T-helper 2 cell treated with Interferon-gamma antibody and Interleukin-4, amounts not matched to agents 5 μg/mL and 100 μg/mL, for 36 hours (primary cell): ENCODE measurements at places on chromosomes 3 and 15.

- no peak for DNase-seq
Observed at GRCh38 chr3:61933798-61934504, 372.6 kb downstream of the PTPRG start.

GRCh38 chr3:120349855-120350125, 636 bp upstream of the LRRC58 start:
- DNase-seq: no peak

DNA sequence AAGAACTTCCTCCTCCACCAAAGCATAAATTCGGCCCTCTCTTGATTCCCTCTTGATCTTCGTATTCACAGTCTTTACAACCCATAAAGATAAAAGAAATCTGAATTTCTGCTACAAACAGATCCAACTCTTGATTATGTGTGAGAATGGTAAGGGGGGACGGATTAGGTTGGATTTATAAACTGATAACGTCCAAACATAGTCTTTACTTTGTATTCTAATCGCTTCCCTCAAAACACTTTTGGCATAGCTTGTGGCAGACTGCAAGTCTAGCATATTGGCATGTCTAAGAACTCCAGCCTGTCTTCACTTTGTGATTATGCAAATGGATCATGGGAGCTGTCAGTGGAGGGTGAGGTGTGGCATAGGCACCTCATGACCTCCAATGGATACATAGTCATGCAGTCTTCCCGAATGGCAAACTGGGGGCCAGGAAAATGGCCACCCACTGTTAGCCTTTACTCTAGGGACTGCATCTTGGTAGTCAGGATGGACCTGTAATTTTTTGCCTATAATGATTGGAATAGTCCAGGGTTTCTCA, 24.3 kb upstream of the GPR171 start:
- DNase-seq: no peak

DNA sequence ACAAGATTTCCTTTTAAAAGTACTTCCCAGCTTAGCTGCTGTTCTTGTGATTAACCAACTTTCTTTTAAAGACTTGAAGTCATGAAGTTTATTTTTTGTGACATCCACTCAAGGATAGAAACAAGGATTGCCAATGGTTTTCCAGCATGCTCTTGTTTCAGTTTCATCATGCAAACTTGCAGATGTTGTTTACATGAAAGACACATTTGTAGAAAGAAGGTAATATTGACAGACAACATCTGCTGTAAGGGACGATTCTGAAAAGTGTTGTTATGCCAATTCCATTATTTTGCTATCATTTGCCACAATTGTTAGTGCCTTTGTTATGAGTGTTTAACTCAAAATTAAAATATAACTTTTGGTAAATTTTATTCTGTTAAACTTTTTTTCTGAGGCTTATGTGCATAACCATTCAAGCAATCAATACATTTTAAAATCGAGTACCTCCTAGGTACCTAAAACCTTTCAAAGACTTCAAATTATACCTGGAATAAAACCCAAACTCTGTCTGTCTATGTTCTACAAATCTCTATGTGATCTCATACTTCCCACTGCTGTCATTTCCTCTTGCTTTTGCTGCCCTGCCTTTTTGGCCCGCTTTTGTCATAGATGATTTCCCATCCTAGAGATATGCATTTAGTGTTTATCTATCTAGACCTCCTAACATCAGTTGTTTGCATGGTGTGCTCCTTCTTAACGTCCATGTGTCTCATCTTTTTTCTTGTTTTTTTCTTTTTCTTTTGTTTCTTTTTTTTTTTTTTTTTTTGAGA, 630.4 kb downstream of the NR2F2 start:
- DNase-seq: no peak

DNA sequence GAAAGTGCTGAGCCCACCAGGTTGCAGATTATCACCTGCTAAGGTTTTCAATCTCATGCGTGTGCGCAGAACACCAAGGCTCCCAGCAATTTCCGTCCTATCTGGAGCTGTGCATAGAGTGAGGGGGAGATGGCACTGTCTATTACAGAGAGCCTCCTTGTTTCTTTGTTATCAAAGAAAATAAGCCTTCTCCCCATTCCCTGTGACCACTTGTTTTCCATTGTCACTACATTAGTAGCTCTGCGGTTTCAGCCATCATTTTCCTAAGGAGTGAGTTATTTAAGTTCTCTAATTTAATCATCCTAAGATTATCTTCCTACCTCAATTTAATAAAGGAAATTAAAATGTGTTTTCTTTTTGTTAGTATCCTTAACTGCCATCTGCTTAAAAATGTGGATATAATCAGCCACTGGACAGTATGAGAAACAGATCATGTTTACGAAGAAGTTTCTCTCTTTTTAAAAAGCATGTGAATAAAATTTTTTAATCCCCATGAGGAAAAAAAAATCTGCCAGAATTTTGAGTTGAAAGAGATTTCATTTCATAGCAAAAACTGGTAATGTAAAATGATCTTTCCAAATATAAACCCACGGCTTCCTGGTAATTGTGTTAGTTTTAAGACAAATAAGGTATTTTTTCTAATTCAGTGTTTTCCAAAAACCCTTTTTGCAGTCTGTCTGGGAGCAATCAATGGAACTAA, 172.3 kb upstream of the UBE2E1 start:
- DNase-seq: no peak

- DNase-seq: no peak
Observed at GRCh38 chr3:193640728-193641439, 47.9 kb downstream of the OPA1 start.

DNA sequence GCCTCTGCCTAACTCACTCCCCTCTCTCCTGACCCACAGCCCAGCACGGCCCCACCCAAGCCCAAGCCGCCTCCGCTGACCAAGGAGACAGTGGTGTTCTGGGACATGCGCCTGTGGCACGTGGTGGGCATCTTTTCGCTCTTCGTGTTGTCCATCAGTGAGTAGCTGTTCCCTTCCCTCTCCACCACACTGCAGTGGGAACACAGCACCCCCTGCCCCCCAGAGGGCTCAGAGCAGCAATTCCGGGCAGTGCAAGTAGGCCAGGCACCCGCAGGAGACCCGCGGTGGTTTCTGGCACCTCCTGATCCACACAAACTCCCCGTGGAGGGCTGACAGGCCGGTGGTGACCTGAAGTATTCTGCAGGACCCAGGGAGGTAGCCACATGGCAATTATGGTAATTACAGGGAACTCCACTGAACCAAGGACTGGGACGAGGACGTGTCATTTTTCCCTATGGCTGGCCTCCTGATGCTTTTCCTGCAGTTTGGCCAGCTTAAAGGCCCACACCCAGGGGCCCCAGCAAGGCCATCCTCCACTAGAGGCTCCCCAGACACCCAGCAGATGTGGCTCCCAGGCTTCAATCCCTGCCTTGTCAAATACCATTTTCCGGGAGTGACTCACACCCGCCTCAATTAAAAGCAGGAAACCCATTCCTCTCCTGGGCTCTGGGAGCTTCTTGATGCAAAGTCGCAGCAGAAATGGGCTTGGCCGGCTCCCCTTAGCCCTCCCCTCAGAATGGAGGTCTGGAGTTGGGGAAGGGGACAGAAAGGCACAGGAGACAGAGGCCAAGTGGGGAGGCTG, 4.8 kb downstream of the TMIE start:
- no peak for DNase-seq

DNA sequence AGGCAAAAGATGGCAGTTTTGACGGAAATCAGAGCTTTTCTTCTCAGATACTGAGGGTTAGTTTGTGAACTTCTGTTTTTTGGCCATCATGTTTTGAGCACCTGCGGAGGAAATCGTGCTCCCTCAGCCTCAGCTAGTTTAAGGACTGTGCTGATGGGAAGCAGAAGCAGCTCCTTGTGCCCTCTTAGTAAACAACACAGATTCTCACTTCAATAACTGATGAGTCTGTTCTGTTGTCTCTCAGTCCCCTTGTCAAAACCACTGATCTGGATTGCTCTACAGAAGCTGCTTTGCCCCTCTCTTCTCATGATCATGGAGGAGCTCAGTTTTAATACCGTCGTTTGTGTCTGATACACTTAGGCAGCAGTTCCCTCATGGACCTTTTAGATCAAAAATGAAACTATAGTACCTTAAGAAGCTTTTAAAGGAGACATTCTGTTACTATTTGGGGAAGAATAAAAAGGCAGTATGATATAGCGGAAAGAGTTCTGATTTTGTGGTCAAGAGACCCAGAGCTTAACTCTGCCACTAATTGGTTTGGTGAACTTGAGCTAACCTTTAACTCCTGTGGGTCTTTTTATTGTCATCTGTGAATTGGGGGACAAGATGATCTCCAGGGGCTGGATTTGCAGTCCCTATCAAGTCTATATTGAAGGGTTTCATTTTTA, 152.6 kb downstream of the BBX start:
- DNase-seq: no peak

DNA sequence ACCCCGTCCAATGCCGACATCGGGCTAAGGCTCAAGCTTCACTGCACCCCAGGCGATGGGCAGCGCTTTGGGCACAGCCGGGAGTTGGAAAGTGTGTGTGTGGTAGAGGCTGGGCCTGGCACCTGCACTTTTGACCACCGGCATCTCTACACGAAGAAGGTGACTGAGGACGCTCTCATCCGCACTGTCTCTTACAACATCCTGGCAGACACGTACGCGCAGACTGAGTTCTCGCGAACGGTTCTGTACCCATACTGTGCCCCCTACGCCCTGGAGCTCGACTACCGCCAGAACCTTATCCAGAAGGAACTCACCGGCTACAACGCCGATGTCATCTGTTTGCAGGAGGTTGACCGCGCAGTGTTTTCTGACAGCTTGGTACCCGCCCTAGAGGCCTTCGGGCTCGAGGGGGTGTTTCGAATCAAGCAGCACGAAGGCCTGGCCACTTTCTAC, 1.0 kb downstream of the PDE12 start:
- peak; percentile 40 for DNase-seq

DNA sequence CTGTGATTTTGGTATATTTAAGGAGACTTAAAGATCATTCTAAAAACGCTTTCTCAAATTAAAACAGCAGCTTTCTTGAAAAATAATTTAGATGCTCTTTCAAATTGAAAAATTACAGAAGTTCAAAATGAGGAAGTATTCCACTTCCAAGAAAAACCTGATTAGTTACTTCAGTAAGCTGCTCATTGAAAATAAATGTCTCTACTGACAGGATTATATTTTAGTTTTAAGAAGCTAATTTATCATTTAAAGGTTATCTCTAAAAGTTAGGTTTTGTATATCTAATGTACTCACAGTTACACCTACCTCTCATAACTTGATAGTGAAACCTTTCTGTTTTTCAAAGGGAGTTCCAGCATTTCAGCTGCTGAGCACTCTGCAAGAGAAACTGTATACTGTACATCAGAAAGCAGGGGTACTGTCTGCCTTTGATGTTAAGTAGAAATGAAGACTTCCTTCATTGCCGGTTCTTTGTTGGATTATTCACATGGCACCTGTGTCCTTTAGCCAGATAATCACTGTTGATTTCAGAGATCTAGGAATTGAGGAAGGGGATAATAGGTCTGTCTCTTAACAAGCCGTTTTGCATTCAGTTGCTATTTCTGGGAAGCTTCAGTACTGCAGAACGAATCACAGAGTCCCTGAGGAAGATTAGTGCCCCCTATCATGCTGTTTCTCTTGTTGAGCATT, 161.6 kb downstream of the TCF12 start:
- DNase-seq: no peak

DNA sequence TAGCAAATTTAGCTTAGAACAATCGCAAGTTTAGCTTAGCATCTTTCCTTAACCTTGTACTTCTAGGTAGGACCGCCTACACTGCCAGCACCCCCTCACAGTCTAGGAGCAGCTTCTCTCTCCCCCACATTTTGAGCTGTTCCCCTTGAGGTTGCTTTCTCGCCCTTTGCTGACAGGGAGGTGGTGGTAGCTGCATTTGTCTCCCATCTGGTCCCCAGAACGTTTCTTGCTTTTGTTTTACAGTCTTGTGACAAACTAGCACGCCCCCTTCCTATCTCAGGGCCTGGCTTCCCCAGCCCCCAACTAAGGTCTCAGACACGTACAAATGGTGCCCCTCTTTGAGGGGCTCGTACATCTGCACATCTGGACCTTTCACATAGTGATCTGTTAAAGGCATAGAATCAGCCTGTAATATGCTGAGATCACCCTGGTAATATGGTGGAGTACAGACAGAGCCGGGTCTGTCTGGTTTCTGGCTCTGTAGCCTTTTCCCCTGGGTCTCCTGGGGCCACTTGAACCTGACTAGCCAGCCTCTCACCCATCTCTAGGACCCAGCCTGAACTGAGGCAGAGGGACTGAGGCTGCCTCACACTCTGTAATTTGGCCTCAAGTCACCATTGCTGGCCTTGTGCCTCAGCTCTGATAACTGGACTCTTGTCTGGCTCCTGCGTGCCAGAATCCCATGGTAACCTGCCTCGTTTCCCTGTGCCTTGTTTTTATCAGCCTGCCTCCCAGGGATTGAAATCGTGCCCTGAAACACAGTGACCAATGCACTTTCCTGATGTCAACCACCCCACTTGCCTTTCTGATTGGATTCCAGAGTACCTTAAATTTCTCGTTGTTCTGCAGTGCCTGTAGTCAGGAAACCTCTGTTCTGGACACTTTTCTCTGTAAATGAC, 27.7 kb downstream of the CRTC3 start:
- no peak for DNase-seq

- no peak for DNase-seq
Observed at GRCh38 chr3:57681691-57682090, 11.2 kb downstream of the DENND6A start.

DNA sequence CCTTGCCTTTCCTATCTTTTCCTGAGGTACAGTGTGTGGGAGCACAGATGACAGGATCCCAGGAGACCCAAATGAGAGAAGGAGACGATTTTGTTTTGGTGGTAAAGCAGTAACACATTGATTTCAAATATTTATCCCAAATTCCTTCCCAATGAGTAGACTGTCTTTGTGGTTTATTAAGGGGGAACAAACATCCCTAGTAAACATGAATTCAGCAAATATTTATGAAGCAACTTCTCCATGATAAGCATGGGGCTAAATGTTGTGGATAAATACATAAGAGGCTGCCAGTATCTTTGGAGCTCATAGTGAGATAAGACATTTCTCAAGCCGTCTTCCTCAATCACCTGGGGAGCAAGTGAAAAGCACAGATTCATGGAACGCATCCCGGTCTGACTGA, 460.8 kb upstream of the CFAP20DC start:
- DNase-seq: no peak

GRCh38 chr3:160801386-160802118, 45.5 kb downstream of the PPM1L start:
- DNase-seq: peak; percentile 71

GRCh38 chr3:188169830-188170455, 16.0 kb downstream of the LPP start:
- no peak for DNase-seq
